ENCODE measurements at places on chromosomes 1 and 21.

- no peak for DNase-seq
Measured at GRCh38 chr1:84146411-84147032, 2.5 kb downstream of the PRKACB start.

GRCh38 chr21:39390212-39390765, 41.4 kb upstream of the HMGN1 start:
- DNase-seq = no peak

DNA sequence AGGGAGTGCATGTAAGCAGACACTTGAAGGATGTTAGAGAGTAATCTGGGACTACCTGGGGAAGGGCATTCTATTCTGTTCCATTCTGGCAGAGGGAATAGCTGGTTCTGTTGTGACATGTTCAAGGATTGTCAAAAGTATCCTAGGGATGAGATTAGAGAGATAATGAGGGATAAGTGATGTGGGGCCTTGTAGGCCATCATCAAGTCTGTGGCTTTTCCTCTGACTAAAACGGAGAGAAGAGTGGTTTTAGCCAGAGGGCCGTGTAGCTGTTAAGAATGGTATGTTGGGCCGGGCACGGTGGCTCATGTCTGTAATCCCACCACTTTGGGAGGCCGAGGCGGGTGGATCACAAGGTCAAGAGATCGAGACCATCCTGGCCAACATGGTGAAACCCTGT, 23.6 kb downstream of the TGFB2 start:
- no peak for DNase-seq

- no peak for DNase-seq
Measured at GRCh38 chr21:45467221-45467779, 62.3 kb downstream of the COL18A1 start.

- DNase-seq = peak; percentile 17
Measured at GRCh38 chr1:183942933-183943693, 94.4 kb downstream of the COLGALT2 start.

GRCh38 chr21:45294509-45295291, 7.0 kb upstream of the POFUT2 start:
- DNase-seq = no peak

- no peak for DNase-seq
Measured at GRCh38 chr1:208841436-208841835, 597.3 kb upstream of the PLXNA2 start.

DNA sequence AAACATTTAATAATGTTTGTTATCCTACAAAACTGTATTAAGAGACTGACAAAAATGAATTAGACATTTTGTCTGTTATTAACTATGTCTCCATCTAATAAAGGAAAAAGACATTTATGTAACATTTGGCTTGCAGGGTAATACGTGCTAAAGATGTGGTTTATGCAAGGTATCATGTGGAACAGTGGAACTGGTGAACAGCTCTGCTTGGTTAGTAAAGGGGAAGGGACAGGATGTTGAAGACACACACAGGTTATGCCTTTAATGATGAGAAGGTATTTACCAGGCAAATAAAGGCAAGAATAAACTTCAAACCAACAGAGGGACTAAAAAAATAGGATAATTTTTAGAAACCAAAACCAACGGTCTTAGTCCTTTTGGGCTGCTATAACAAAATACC, 93.1 kb downstream of the UCHL5 start:
- DNase-seq = no peak

GRCh38 chr1:203807196-203807595, 11.8 kb downstream of the ZBED6 start:
- DNase-seq = no peak

DNA sequence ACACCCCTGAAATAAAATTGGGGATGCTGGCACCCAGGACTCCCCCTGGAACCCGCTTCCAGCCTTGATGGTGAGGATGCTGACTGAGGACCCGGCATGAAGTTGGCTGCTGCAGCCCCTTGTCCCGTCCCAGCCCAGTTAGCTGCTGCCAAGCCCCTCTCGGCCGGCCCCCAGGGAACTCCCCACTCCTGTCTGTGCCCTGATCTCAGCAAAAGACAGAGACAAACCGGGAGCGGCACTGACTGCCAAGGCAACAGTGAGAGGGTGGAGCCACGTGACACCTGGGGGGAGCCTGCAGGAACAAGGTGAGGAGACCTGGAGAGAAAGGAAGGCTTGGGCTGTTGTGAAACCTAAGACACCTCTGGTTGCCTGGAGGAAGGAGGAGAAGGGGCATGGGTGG, 24.7 kb downstream of the CASZ1 start:
- no peak for DNase-seq

DNA sequence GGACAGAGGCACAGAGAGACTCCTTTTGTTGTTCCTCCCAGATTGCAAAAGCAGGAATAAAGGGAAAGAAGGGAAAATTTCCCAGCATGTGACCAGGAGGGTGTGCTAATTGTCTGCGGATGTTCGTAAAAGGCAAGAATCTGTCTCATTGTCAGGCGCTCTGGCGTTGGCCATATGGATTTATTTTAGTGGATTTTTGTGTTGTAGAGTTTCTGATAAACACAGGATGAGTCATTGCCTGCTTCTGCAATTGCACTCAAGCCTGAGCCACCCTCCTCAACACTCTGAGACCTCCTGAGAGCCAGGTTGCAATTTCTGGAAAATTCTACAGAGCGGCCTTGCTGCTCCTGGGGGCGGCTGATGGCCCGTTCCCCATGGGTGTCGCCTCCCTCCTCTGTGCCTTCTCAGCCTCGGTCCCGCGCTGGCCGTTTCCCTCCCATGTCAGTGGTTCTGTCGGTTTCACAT, 227.7 kb downstream of the KAZN start:
- no peak for DNase-seq

Measured in SIG-M5 (cell line).